ENCODE measurements at places on chromosomes 7 and 10. TPM values are rescaled to one million over a fixed set of nuclear protein-coding genes. Genes with fewer than 3 reads are reported as not detected.

The GPNMB gene
- total RNA-seq, result 50.5 TPM

The ZEB1 gene
- total RNA-seq, result 101 TPM

The SKIDA1 gene
- total RNA-seq, result 0.58 TPM

The NAT16 gene
- not detected for total RNA-seq

The GPR37 gene
- total RNA-seq, result not detected

The ZNF853 gene
- total RNA-seq, result 0.19 TPM

The GPR26 gene
- total RNA-seq, result not detected

The ZNF716 gene
- not detected for total RNA-seq

The KMT2C gene
- total RNA-seq, result 18.6 TPM

The PLEKHA1 gene
- 30.4 TPM for total RNA-seq

The HOXA3 gene
- under 0.01 TPM for total RNA-seq

The KCNMA1 gene
- total RNA-seq, result 20.7 TPM

The HK1 gene
- total RNA-seq, result 245 TPM

The ZNF804B gene
- total RNA-seq, result not detected

The CBX3 gene
- total RNA-seq, result 150 TPM

The ATP5MK gene
- 254 TPM for total RNA-seq

The OAT gene
- total RNA-seq, result 190 TPM

The FAM25G gene
- not detected for total RNA-seq

The BAMBI gene
- 8.6 TPM for total RNA-seq

The ADIRF gene
- 69.4 TPM for total RNA-seq

The PRSS37 gene
- not detected for total RNA-seq

The IFIT1 gene
- total RNA-seq, result 9.6 TPM

The CPVL gene
- 0.58 TPM for total RNA-seq

The CREB3L2 gene
- 37.2 TPM for total RNA-seq

The SYT15 gene
- total RNA-seq, result under 0.01 TPM

The NPY gene
- not detected for total RNA-seq

The SERPINE1 gene
- total RNA-seq, result 2,576 TPM

The SPACDR gene
- total RNA-seq, result 1.7 TPM

The EPO gene
- not detected for total RNA-seq

The TFR2 gene
- total RNA-seq, result 0.77 TPM

The SEMA4G gene
- 0.38 TPM for total RNA-seq

The CFAP69 gene
- 1.2 TPM for total RNA-seq

The PDK4 gene
- total RNA-seq, result 6.5 TPM

The LRIT1 gene
- total RNA-seq, result not detected

The ADCYAP1R1 gene
- 0.19 TPM for total RNA-seq

The SPOCK2 gene
- total RNA-seq, result 0.28 TPM

The PIP gene
- 0.38 TPM for total RNA-seq

The GNAT3 gene
- total RNA-seq, result 0.28 TPM

The GDF2 gene
- not detected for total RNA-seq

The TFEC gene
- total RNA-seq, result not detected

The ZNF736 gene
- 13.0 TPM for total RNA-seq

The ELN gene
- total RNA-seq, result 6.9 TPM

The CCNJ gene
- 2.8 TPM for total RNA-seq

The CLRN3 gene
- total RNA-seq, result not detected

The NXPH1 gene
- total RNA-seq, result not detected

The LRMDA gene
- total RNA-seq, result 0.38 TPM

The RFC2 gene
- total RNA-seq, result 45.2 TPM

The SCART1 gene
- total RNA-seq, result 1.1 TPM

The TMEM139 gene
- total RNA-seq, result not detected

The PARP12 gene
- total RNA-seq, result 17.8 TPM

The CHAT gene
- total RNA-seq, result not detected

The ZNF37A gene
- 17.5 TPM for total RNA-seq

The AKR1B1 gene
- total RNA-seq, result 51.4 TPM

The PROSER2 gene
- total RNA-seq, result 1.7 TPM

The AP5Z1 gene
- 23.1 TPM for total RNA-seq

The GCC1 gene
- total RNA-seq, result 27.0 TPM

The IDI2 gene
- not detected for total RNA-seq

The CDH23 gene
- total RNA-seq, result under 0.01 TPM

The CUBN gene
- total RNA-seq, result 0.77 TPM

The CCL26 gene
- total RNA-seq, result 2.9 TPM
